ENCODE measurements at places on chromosomes 2 and 18.

- DNase-seq, result no peak
Observed at GRCh38 chr2:212147921-212148513, 390.6 kb downstream of the ERBB4 start.

DNA sequence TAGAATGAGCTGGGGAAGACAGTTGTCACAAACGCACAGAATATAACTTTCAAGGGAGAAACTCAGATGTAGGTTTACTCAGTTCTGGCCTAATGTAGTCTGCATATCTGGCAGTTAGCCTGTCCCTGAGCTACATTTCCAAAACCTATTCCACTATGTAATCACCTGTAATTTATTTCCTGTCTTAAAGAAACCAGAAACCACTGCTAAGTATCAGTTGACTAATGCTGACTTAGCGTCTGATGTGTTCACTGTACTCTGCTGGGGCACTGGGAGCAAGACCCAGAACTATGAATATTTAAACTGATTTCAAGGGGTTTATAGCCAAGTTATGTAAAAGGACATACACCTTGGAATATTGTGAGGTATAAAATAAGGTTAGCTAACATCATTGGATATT is 1995.2 kb upstream of the PIK3C3 start:
- DNase-seq, result no peak

DNA sequence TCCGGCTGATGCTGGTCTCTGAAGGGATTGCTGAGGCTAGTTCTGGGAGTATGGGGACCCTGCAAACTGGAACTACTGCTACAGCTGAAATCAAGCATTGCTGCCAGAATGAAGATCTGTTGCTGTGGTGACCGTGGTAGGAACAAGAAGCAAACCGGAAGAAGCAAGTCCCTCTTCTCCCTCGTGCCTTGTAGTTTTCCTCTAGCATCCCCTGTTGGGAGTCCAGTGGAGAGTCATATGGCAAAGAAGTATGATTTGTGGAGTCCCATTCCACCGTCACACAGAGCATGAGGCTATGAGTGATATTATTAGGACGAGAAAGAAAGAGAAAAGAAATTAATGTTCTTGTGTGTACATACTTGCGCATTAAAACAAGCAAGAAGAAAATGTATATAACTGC is 138.8 kb upstream of the SP5 start:
- no peak for DNase-seq

DNA sequence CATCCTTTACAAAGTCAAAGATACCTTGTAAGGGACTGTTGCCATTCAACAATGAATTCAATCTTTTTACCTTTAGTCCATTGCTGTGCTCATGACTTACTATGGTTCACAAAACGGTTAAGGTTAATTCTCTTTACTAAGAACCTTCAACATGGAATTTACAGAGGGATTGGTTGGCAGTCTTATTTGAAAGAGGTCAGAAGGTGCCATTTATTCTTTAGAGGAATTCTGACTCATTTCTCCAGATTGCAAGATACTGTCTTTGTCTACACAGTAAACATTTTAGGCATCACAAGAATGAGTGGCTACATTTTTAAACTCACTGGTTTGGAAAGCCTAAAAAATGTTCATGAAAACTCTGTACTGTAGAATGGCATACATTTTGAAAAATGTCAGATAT is 17.4 kb downstream of the KCNH7 start:
- DNase-seq, result no peak

DNA sequence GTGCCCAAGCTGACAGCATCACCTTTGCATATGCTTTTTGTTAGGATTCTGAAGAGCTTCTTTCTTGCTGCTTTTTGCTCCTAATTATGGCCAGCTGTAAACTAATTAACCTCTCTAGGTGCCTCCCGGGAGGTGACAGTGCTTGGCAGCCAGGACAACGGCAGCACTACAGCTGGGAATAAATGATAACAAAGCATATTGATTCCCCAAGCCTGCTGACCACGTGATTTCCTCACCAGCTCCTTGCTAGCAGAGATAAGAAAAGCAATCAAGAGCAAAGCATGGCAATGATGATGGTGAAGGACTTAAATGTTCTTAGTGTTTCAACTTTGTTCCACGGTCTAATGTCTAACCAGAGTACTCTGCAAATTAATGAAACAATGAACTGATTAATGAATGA is 1074.4 kb upstream of the GYPC start:
- DNase-seq, result no peak

- peak; percentile 94 for DNase-seq
Observed at GRCh38 chr2:28621172-28622100, 125.6 kb downstream of the PLB1 start.

DNA sequence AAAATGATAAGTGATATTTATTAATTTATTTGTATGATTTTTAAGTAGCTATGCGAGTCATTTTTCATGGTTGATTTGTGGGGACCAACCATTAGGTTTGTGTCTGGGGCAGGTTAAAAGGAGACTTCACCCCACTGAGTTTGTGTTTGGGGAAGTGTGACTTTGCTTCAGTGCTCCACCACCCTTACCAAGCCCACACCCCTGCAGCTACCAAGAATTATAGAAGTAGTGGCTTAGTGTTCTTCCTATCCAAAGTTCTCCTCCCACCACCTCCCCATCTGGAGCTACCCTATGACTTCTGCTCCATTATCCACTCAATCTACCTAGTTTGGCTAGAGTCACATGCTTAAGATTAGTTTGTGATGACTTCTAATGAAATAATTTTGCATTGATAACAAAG is 182.1 kb upstream of the ZEB2 start:
- no peak for DNase-seq

DNA sequence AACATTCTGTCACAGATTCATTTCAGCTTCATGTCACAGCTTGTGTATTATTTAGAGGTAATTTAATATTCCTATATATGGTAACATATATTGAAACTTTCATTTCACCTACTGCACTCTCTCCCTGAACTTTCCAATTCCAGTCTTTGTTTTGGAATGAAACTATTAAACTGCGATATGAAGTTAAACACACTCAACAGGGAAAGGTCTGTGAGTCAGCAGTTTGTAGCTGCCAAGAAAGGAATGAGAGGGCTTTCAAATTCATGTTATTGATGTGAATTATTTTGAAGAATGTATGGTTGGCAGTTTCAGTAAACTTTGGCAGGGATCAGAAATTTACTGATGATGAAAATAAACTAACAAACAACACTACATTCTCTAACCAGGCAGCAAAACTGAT is 148.3 kb downstream of the HNMT start:
- no peak for DNase-seq

- DNase-seq, result no peak
Observed at GRCh38 chr2:160533482-160533881, 39.9 kb upstream of the RBMS1 start.

- DNase-seq, result no peak
Observed at GRCh38 chr2:70514612-70515055, 39.0 kb downstream of the TGFA start.

DNA sequence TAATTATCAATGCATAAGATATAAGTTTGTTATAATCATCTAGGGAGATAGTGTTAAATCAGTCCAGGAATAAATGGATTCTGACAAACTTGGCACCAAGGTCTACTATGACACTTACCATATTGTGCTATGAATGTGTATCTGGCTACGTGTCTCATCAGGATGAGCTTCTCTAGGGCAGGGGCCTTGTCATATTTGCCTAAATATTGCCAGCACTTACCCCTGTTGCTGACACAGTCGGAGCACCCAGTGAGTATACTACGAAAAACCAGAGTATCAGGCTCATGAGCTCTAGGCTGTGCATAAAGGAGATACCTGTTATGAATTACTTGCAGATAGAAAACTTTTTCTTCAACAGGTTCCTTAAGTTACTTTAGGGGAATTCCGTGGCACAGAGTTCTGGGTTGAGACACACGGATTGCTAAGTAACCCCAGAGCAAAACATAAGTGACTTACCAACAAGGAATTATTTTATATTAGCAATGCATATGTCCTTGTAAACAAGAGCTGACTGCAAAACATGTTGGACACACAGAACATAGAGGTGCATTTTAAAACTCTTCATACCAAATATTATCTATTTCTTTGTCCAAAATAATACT is 7.7 kb upstream of the TTC39C start:
- no peak for DNase-seq

GRCh38 chr2:147927053-147927588 is 82.3 kb downstream of the ACVR2A start:
- DNase-seq, result no peak

DNA sequence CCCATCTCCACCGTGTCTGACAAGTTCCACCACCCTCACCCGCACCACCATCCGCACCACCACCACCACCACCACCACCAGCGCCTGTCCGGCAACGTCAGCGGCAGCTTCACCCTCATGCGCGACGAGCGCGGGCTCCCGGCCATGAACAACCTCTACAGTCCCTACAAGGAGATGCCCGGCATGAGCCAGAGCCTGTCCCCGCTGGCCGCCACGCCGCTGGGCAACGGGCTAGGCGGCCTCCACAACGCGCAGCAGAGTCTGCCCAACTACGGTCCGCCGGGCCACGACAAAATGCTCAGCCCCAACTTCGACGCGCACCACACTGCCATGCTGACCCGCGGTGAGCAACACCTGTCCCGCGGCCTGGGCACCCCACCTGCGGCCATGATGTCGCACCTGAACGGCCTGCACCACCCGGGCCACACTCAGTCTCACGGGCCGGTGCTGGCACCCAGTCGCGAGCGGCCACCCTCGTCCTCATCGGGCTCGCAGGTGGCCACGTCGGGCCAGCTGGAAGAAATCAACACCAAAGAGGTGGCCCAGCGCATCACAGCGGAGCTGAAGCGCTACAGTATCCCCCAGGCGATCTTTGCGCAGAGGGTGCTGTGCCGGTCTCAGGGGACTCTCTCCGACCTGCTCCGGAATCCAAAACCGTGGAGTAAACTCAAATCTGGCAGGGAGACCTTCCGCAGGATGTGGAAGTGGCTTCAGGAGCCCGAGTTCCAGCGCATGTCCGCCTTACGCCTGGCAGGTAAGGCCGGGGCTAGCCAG is 1.2 kb downstream of the ONECUT2 start:
- no peak for DNase-seq

- DNase-seq, result no peak
Observed at GRCh38 chr2:152367547-152368390, 32.8 kb downstream of the FMNL2 start.
